ENCODE measurements at places on chromosomes 2 and 18.

GRCh38 chr2:5250482-5250881, 441.7 kb upstream of the SOX11 start:
- DNase-seq = no peak

DNA sequence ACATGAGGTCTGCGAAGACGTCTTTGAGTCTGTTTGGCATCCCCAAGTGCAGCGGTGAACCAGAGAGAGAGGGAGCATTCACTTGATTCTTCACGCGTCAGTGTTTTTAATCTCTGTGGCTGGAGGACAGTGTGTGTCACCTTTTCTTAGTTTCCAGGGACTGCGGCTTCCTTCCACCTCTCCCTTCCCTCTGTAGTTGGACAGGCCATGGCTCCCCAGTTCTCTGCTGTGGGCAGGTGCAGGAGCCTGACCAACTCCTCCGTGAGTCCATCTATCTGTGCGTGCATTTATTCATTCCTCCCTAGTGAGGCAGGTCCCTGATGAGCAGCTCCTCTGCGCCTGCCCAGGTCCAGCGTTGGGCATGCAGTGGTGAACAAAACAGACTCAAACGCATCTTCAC, 42.9 kb downstream of the AGAP1 start:
- DNase-seq = no peak

DNA sequence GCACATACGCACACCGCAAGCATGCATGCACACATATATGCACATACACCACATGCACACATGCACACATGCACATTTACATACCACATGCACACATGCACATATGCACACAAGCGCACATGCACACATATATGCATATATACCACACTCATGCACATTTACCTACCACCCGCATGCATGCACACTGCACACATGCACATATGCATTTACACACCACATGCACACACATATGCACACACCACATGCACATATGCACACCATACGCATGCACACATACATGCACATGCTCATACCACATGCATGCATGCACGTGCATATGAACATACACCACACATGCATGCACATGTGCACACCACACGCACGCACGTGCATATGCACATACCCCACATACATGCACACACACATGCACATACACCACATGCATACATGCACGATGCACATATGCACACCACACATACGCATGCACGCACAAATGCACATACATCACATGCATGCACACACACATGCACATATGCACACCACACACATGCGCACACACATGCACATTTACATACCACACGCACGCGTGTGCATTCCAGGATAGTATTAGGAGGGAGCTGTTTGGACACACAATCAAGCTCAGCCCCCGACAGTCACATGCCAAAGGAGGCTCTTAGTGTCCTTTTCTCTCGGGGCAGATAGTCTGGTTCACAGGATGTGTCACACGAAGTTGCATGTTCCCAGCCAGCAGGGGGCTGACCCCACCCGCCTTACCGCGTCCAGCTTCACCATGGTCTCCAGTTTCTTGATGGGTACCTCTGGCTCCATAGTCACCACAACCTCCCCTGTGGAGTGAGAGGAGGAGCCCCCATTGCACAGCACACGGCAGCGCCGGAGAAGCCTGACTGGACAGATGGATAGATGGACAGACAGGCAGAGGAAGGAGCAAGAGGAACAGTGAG, 5.9 kb downstream of the OTOF start:
- DNase-seq = no peak

DNA sequence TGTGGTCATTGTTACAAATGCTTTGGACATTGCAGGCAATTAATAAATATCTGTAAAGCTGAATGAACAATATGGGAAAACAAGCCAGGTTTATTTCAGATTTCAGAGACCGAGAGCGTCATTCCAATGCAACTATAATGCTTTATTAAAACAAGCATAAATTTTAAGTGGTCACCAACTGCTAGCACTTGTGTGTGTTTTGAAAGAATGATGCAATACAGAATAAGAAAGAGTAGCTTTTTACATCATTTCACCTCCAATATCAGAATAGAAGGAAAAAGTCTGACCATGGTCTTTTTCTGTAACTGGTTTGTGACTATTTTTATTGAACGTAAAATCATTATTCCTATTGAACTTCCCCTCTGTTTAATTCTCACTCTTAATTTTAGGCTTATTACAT, 7.6 kb downstream of the CTAGE1 start:
- DNase-seq = no peak

GRCh38 chr18:37502036-37502435, 63.6 kb downstream of the CELF4 start:
- DNase-seq = no peak

DNA sequence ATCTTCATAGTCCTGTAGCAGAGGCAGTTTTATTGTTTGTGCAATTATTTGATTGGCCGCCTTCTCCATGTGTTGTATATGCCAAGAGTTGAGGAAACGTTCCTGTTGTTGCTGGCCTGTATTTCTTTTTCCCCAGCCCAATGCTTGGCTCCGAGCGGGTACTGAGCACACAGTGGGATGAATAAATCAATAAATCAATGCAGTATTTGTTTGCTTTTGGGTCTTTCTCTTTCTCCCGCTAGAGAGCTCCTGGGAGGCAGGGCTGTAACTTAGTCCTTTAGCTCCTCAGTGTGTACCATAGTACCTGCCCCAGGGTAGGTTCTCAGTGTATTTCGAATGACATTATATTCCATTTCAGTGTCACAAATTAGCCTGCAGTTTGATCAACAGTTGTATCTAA, 71.8 kb downstream of the ICOS start:
- DNase-seq = no peak

GRCh38 chr18:35415511-35416073, 38.5 kb upstream of the ZNF396 start:
- no peak for DNase-seq

DNA sequence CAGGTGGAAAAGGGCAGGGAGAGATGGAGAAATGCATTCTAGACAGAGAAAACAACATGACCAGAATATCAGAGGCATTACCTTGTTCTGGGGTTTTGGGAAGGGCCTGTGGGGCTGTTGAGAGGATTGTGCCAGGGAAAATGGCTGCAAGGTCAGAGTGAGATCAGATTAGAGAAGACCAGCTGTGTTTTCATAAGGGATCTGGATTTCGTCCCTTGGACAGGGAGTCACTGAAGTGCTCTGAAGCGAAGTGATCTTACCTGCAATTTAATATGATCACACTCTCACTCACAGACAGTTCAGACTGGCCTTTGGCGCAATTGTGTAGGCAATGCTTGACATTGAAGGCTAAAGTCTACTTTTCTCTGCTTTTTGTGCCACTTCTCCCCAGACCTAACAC, 20.3 kb upstream of the REG3G start:
- DNase-seq = no peak

- no peak for DNase-seq
These were observed 13.1 kb downstream of the FBLN7 start for GRCh38 chr2:112151271-112151670.

- DNase-seq = no peak
These were observed 11.4 kb downstream of the REG1A start for GRCh38 chr2:79131687-79132086.

GRCh38 chr18:79522451-79523205, 126.9 kb downstream of the NFATC1 start:
- DNase-seq = peak; percentile 75

DNA sequence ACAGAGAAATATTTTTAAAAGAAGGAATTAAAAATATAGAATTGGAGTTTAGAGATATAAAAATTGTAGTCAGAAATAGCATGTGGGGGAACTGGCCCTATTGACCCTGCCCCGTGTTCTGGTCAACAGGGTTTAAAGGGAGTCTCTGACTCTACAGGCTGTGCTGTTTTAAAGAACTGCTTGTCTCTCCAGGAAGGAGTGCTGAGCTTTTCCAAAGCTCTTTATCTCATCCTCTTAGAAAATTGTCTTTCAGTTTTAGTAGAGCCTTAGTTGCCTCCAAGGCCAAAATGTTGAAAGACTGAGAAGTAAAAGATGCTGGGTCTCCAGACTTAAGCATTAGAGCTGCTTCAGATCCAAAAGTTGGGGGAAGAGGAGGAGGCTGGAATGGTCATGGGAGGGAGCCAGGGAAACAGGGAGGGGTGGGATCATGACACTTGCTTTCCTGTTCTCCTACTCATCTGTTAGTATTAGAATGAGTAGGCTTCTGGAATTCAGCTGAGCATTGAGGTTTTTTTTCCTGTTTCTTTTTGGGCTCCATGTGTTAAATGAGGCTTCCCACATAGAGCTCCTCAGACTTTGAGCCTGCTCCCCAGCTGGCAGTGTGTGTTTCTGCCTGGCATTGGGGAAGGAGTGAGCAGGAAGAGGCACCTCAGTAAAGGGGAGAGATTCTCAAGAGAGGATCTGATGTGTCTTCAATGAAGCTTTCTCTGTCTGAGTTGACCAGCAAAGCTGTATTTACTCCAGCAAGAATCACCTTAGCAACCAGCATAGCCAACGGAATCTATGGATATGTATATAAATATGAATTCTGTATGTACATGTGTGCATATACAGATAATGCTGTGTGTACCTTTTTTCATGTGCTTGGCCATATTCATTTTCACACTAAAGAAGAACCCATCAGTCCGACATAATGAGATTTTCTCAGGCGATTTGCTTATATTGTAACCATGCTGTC, 186.8 kb upstream of the FBXO11 start:
- DNase-seq = no peak

DNA sequence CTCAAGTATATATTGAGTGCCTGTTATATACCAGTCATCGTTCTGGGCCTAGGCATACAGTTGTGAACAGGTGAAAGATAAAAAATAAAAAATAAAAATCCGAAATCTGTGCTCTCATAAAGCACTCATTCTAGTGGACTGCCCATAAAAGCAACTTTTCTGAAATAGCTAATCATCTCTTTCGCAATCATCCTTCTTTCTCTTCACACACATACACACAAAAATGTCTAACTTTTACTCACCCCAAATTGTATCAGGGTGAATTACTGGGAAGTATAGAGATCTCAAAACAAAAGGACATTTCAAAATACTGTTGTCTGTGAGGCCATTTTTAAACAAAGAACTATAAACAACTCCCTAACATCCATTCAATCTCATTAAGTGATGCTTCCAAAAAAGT, 29.6 kb upstream of the ORC2 start:
- DNase-seq = no peak

- DNase-seq = no peak
These were observed 148.9 kb upstream of the GULP1 start for GRCh38 chr2:188142636-188143295.

DNA sequence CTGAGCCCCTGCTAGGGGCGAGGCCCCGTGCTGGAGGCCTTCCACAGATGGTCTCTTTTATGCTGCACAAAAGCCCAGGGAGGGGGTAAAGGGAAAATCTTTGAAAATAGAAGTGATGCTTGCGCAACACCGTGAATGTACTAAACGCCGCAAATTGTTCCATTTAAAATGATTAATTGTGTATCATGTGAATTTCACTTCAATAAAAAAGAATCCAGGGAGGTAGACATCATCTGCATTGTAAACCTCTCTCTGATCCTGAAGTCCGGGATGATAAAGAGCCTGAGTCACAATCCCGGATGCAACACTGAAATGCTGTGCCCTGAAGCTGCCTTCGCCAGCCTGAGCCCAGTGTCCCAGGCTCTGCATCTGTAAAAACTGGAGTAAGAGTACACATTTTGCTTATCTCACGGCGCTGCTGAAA, 107.7 kb upstream of the PPP1CB start:
- no peak for DNase-seq

GRCh38 chr2:118723394-118723793, 124.1 kb downstream of the EN1 start:
- no peak for DNase-seq

GRCh38 chr2:238382381-238382781, 44.3 kb upstream of the ASB1 start:
- DNase-seq = no peak

GRCh38 chr2:71933467-71934319, 214.0 kb downstream of the CYP26B1 start:
- no peak for DNase-seq

GRCh38 chr2:192438239-192438638, 243.5 kb upstream of the TMEFF2 start:
- no peak for DNase-seq

- DNase-seq = no peak
These were observed 105.3 kb downstream of the ZBTB7C start for GRCh38 chr18:48303883-48304282.

- no peak for DNase-seq
These were observed 15.8 kb downstream of the TMEM200C start for GRCh38 chr18:5879479-5879882.

GRCh38 chr2:70982971-70983370, 4.5 kb downstream of the ANKRD53 start:
- no peak for DNase-seq

GRCh38 chr2:99708231-99708630, 218.4 kb upstream of the REV1 start:
- DNase-seq = no peak

GRCh38 chr18:2894841-2895370, 48.1 kb downstream of the EMILIN2 start:
- DNase-seq = no peak

DNA sequence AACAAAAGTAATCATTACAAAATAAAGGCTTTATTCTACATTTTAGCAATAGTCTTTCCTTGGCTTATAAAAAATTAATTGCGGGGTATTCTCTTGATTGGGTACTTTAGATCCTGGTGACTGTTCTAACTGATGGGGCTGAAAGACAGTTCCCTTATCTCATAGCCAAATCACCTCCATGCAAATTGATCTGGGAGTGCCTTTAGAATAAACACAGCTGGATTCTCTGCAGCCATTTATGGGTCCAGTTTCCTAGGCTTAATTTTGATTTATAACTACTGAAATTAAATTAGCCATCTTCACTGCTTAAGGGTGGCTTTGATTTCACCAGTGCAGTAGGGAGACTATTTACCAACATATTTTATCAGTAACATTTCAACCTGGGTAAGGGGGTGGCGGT, 337.1 kb downstream of the NRXN1 start:
- DNase-seq = no peak

DNA sequence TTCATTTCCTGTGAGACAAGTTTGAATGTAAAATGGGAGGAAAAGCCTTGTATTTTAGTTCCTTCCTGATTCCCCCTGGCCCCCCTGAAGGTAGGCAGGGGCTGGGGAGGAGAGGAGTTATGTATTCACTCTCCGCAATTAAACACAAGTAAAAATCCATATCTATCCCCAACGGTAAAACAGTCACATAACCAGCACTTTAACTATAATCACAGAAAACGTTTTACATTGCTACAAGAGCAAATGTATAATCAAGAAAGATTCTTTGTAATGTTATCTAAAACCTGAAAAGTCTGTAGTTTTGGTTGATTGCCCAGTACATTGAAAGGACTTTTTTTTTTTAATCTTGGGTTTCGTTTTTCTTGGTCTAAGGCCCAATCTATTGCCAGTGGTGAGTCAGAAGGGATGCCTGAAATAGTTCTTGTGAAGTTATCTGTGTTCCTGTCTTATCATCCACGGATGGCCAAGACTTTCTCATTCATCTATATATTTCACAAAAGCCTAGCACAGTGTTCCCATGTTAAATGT, 34.5 kb upstream of the CCNYL1 start:
- no peak for DNase-seq

- DNase-seq = no peak
These were observed 14.0 kb downstream of the PXDN start for GRCh38 chr2:1730015-1730927.

DNA sequence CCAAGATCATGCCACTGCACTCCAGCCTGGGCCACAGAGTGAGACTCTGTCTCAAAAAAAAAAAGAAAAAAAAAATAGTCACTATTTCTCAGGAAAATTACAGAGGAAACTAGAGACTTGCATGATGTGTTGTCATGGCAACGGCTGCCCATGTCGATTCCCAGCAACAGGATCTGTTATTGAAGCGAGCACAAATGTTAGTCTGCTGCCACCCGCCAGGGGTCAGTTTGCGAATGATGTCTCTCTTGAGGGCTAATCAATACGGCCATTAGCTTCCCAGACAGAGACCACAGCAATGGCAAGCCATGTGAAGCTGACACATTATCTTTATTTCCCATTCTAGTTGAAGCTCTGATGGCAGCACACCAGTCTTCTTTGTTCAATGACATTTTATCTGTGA, 32.4 kb upstream of the ACYP2 start:
- no peak for DNase-seq
